ENCODE measurements at places on chromosomes 12 and 14. TPM values are rescaled to one million over a fixed set of nuclear protein-coding genes. Genes with fewer than 3 reads are reported as not detected.

Gene STAC3
- 3.4 TPM for total RNA-seq

Gene OR8S1
- not detected for total RNA-seq

Gene ZNF385A
- total RNA-seq = 18.4 TPM

Gene CMTM5
- 0.41 TPM for total RNA-seq

Gene FLRT2
- total RNA-seq = 9.4 TPM

- no peak for DNase-seq
These were observed 9.4 kb downstream of the DIABLO start for GRCh38 chr12:122216445-122216844.

DNA sequence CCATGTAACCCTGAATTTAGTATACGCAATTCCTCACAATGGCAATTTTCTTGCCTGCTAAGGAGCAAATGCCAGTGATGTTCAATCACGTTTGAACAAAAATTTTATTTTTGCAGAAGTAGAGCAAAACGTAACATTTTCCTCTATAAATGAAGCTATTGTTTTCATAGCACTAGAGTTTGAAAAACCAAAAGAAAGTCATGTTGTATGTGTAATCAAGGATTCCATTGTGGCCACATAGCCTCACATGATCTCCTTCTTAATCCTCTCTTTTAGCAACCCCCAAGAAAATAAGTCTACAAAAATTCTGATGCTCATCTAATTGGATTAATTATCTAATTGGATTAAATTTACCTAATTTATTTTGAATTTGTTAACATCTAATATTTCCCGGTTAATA lies 1217.4 kb upstream of the FLRT2 start:
- DNase-seq = no peak

DNA sequence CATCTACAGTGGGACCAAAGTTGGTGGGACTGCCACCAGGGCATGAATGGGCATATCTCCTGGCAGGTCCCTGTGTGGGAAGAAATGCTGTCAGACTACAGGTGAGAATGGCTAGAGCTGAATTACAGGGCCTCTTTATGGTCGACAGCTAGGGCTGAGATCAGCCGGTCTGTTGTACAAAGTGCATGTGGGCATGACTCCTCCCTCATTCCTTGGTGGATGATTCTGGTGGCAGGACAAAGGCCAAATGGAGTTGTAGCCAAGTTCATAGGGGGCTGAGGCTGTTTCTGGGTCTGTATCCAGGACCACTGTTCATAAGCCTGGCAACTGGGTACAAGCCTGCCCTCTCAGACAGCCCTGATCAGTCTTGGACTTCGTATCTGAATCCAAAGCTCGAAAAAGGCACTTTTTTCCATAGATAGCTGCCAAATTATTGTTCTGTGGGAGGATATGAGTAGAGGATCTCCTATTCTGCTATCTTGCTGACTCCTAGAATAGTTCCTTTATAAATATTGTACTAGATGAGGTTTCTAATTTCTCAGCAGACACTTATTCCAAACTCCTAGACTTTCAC lies 460.8 kb downstream of the TMEM117 start:
- no peak for DNase-seq

- peak; percentile 44 for DNase-seq
These were observed 624 bp downstream of the RIN3 start for GRCh38 chr14:92513966-92514843.

DNA sequence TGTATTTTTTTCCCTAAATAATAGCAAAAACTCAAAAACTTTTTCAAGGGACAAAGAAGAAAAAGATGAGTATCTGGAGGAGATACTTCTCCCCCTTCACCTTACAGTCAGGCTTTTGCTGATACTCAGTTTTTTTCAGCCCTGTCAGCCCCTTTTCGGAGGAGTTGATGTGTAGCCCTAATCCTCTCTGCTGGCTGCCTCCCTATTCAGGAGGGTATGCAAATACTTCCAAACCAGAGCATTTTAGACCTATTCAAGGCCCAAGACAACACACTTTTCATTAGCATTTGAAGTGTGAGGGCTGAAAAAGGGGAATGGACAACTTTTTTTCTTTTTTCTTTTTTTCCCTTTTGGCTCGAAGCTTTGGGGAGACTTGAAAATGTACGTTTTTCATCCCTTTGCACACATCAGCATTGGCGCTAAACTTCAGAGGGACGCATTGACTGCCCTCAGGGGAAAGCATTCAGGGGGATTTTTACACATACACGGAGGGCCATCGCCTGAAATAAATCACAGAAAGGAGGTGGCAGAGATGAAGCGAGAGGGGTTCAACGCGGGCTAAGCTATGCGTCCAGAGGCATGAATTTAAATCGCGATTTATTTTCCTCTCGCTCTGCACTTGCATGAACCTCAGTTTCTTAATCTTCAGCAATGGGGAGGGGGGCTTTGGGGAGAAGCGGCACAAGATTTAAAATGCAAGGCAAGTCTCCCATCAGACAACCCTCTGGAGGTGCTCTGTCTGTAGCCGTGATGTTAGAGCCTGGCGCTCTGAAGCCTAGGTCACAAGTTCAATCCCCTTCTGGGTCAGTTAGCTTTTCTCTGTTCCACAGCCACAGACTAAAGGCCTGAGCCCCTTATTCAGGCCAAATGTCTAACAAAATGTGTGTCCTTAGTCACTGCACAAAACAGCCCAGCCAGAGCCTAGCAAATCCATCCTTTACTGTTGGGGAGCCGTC lies 86.3 kb downstream of the ASCL1 start:
- DNase-seq = peak; percentile 15

GRCh38 chr14:98822917-98823316 lies 449.1 kb downstream of the BCL11B start:
- DNase-seq = no peak

DNA sequence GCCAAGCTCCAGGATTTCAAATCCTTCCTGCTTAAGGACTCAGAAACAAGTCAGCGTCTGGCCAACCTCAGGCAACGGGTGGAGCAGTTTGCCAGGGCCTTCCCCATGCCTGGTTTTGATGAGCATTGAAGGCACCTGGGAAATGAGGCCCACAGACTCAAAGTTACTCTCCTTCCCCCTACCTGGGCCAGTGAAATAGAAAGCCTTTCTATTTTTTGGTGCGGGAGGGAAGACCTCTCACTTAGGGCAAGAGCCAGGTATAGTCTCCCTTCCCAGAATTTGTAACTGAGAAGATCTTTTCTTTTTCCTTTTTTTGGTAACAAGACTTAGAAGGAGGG lies 4.7 kb downstream of the SHMT2 start:
- DNase-seq = no peak

GRCh38 chr14:101628975-101629374 lies 67.7 kb downstream of the DIO3 start:
- DNase-seq = no peak

GRCh38 chr14:94152676-94153075 lies 21.4 kb upstream of the PPP4R4 start:
- DNase-seq = no peak

DNA sequence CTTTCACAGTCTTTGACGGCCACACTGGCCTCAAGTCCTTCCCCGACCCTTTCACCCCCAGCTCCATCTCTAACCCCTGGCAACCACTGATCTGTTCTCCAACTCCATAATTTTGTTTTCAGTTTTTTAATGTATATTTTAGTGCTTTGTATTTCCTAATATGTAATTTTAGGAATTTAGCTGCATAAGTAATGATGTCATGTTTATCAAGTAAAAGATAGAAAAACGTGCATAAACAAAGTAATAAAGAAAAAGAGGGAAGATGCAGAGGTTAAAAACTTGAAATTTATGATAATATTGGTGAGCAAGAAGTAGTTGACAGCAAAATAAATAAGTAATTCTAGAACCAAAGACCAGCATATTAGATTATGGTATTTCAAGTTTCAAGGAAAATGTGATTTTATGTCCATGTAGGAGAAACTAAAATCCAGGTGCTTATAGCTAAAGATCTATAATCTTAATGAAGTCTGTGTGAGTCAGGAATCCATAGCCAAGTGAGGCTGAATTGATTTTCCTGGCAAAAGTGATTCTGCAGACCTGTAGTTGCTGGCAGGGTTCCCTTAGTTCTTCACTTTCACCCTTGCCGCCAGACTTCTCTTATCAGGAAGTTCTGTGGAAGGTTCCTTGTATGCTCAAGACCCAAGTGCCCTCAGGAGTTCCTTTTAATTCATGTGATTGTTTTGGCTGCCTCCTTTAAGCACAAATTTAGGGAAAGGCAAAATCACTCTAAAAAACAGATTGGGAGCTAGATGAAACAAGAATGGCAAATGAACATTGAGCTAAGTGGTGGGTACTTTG lies 24.4 kb downstream of the FBXW8 start:
- DNase-seq = no peak

DNA sequence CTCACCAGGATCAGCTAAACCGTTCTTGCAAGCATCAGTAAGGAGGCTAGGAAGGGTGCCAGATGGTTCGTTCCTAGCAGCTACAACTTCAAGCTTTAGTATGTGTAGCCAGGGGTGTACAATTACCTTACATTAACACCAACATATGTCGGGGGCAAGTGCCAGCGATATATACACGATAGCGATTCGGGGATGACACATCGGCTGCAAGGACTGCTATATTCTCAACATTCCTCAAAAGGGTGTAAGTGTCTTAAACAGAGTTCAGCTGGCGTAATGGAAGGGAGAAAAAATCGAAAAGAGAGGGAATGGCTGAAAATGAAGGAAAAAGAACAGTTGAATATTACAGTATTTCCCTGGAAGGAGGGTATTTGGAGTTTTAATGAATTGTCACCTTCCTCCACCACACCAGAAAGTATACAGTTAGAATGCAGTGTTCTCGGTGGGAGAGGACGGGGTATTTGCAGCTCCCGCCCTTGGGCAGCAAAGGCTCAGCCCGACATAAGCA lies 545 bp downstream of the LIMA1 start:
- DNase-seq = no peak

DNA sequence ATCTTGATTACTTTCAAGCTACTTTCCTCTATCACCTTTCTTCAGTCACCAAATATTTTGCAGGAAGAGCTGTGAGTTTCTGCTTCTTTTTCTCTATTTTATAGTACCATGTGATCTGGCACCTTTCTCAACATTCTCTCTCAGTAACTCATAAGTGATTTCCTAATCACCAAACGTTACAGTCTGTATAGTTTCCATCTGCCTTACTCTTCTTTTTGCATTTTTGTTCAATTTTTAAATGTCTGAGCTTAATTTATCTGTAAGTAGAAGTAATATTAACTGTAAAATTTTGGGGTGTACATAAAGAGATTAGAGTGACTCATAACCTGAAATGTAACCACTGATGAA lies 422.1 kb upstream of the SYT1 start:
- DNase-seq = no peak

DNA sequence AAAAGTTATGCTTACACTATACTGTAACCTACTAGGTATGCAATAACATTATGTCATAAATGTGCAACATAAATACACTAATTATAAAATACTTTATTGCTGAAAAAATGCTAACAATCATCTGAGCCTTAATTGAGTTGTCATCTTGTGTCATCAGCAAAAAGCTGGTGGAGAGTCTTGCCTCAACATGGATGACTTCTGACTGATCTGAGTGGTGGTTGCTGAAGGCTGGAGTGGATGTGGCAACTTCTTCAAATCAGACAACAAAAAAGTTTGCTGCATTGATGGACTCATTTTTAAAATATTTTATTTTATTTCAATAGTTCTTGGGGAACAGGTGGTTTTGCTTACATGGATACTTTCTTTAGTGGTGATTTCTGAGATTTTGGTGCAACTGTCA lies 93.9 kb upstream of the AMN1 start:
- no peak for DNase-seq

DNA sequence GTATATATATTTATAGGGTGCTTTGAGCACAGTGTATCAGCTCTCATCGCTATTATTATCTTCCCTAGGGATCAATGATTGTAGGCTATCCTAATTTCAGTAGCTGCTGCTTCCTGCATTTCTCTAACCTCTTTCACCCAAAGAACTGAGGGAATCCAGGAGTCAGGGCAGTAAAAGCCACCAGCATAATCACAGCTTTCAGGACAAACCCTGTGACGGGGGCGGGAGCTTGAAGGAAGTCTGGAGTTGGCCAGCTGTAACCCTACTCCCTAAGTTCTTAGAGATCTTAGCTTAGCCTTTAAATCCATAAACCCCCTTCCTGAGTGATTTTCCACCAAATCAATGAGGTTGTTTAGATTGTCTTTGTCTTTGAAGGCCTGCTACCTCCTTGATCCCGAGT lies 33.7 kb downstream of the FLVCR2 start:
- DNase-seq = no peak

- DNase-seq = no peak
These were observed 445 bp downstream of the CERS5 start for GRCh38 chr12:50166799-50167048.

GRCh38 chr12:93980711-93981110 lies 167.7 kb upstream of the PLXNC1 start:
- DNase-seq = no peak

- DNase-seq = no peak
These were observed 11.8 kb downstream of the ALG10B start for GRCh38 chr12:38328306-38328895.

DNA sequence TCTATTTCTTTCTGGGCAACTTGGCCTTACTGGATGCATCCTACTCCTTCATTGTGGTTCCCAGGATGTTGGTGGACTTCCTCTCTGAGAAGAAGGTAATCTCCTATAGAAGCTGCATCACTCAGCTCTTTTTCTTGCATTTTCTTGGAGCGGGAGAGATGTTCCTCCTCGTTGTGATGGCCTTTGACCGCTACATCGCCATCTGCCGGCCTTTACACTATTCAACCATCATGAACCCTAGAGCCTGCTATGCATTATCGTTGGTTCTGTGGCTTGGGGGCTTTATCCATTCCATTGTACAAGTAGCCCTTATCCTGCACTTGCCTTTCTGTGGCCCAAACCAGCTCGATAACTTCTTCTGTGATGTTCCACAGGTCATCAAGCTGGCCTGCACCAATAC lies 5.3 kb downstream of the OR4N5 start:
- DNase-seq = no peak

DNA sequence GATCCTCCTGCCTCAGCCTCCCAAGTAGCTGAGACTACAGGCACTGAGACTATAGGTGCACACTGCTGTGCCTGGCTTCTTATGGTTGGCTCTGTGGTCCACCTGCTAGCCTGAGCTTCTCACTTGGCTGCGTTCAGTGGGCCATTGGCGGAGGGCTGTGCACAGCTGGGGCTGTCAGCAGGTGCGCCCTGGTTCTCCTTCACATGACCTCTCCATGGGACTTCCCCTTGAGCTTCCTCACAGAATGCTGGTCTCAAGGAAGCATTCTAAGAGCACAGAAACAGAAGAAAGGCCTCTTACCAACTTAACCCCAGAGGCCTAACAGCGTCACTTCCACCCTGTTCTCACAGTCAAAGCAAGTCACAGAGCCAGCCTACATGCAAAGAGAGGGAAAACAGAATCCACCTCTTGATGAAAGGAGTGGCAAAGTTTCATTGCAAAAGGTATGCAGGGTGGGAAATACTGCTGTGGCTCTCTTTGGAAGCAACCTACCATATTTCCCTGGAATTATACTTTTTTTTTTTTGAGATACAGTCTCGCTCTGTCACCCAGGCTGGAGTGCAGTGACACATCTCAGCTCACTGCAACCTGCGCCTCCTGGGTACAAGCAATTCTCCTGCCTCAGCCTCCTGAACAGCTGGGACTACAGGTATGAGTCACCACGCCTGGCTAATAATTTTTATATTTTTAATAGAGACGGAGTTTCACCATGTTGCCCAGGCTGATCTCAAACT lies 9.3 kb downstream of the RILPL2 start:
- no peak for DNase-seq

GRCh38 chr14:47149326-47149725 lies 497.7 kb upstream of the RPL10L start:
- no peak for DNase-seq

- DNase-seq = no peak
These were observed 42.1 kb upstream of the FAM222A start for GRCh38 chr12:109671502-109671901.

GRCh38 chr12:77339610-77340009 lies 274.2 kb upstream of the E2F7 start:
- no peak for DNase-seq

GRCh38 chr12:28390206-28390605 lies 199.9 kb downstream of the CCDC91 start:
- DNase-seq = no peak

All from WTC11 (cell line).